B cell (primary cell): ENCODE measurements at places on chromosomes 12 and 14.
A peak's percentile ranks its signal among the peaks of the same experiment; 100 is the strongest.

DNA sequence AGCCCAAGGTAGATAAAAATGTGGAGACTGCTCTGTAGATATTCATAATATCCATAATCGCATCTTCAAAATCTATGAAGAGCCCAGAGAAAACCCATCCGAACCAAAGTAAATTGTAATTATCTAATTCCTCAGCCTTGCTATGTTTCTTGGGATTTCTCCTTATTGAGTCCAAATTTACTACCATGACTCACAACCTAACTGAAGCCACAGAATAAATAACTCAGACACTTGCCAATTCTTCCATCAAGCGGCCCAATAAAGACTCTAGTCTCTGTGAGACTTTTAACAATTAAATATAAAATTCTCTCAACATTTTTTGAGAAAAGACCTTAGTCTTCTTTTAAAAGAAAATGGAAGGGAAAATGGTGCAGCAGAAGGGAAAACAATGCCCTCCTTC lies 409.8 kb downstream of the DAD1 start:
- no peak for DNase-seq

- no peak for DNase-seq
Observed at GRCh38 chr14:28987516-28987915, 220.9 kb downstream of the FOXG1 start.

- no peak for DNase-seq
Observed at GRCh38 chr14:93269341-93270068, 62.4 kb downstream of the UBR7 start.

- no peak for DNase-seq
Observed at GRCh38 chr14:73463411-73463810, 5.1 kb upstream of the NUMB start.

- DNase-seq: no peak
Observed at GRCh38 chr12:106149096-106149784, 10.5 kb upstream of the NUAK1 start.

DNA sequence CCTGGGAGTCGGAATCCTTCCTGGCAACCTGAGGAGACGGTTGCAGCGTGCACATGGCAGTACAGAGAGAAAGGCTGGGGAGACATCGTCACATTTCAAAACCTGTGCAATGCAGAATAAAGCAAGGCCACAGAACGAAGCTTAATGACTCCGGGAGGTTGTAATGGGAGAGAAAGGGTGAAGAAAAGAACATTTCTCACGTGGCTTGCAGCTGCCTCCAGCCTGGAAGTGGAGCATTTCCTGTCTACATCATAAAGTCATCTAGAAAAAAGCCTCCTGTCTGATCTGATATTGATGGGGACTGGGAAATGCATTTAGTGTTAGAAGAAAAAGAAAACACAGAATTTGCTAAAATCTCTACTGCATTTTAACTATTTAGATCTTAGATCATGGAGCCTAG lies 209.3 kb downstream of the TMEM132C start:
- DNase-seq: no peak

GRCh38 chr12:70982991-70983390 lies 62.5 kb upstream of the PTPRR start:
- no peak for DNase-seq

GRCh38 chr12:113684053-113684907 lies 212.6 kb upstream of the LHX5 start:
- no peak for DNase-seq

DNA sequence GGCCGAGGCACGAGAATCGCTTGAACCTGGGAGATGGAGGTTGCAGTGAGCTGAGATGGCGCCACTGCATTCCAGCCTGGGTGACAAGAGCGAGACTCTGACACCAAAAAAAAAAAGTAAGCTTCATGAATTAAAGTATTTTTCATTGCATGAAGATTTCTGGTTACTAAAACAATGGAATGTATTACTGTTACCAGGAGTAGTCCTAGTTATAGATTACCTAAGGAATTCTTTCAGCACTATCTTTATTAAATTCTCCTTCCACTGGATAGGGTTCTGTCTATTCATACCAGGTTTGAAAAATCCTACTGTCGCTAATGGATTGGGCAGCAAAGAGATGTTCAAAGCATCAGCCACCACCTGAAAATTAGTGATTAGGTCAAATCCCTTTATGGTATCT lies 12.4 kb downstream of the ETFRF1 start:
- no peak for DNase-seq

- DNase-seq: no peak
Observed at GRCh38 chr12:4556735-4557530, 5.1 kb upstream of the DYRK4 start.

GRCh38 chr12:66688846-66689439 lies 10.1 kb upstream of the GRIP1 start:
- DNase-seq: peak; percentile 55

DNA sequence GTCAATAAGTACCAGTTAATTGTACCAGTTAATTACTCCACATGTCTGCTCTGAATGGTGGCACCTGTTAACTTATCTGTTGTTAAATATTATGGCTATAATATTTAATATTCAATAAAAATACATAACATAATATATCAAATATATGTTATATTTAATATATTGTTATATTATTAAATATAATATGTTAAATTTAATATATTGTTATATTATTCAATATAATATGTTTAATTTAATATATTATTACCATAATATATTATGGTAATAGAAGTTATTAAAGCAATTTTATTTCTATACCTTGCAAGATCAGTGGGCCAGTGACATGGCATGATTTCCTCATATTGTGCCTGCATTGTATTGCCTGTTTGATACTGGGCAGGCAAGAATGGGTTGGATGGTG lies 98.4 kb downstream of the TBC1D30 start:
- DNase-seq: no peak
